ENCODE measurements at places on chromosomes 6 and 20.

DNA sequence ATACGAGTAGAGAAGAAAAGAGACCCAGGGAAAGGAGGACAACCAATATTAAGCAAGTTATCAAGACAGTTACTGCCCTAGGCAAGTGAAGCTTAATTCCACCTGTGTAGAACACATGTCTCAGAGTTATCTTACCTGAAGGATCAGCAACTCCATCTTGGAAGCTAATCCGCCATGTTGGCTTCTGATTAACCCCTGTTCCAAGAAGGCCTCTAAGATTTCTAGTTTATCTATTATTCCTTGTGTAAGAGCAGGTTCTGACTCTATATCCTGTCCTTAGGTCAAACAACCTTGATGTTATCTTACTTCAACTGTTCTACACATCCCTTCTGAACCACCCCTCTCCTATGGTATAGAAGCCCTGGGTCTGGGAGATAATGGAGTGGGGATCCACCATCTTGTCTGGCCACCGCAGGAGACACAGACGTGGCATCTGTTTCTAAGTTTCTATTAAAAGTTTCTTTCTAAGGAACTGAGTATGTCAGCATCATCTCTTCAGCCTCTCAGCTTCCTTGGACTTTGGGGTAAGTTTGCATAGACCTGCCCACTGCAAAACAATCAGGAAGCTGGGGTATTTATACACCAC, 27.7 kb upstream of the PTPN1 start:
- no peak for DNase-seq

DNA sequence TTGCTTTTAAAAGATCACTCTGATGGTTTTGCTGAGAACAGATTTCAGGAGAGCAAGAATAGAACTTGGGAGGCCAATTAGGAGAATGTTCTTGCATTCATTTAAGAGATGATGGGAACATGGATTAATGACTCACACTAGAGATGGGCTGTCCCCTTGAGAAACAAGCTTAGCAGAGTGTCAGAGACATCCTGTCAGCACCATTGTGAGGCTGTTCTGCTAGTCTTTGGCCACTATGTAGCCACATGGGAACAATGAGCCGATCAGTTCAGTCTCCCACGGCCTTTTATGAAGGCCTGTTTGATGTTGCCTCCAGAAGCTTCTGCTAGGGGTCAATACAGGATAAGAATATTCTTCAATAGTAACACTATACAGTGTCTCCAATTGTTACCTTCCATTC, 113.0 kb upstream of the EYA4 start:
- no peak for DNase-seq

GRCh38 chr6:79814940-79815339, 132.4 kb downstream of the ELOVL4 start:
- no peak for DNase-seq

GRCh38 chr6:2729921-2730320, 20.8 kb downstream of the MYLK4 start:
- no peak for DNase-seq

DNA sequence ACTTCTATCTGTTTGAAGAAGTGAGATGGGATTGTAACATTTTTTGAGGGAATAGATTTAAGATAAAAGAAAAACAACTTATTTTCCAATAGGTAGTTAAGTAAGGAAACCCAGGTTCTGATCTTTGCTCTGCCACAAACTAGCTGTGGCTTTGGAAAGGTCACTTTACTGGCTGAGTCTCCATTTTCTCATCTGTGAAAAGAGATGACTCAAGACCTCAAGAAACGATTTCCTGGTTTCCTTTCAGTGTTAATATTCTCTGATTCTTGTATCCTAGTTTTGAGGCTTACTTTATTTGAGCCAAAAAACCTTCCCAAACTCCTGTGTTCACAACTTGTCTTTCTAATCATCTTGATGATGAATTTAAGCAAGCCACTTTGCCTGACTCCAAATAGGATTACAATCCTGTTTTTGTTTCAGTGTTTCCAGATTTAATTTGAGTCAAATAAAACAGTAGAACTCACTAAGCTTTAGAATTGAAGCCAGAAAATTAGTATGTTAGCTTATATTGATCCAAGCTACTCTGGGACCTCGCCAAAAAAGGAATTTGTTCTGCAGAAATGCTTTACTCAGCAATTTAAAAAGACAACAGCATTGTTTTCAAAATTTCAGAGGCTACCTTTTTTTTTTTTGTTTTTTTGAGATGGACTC, 51.1 kb downstream of the ENPP1 start:
- DNase-seq = no peak

GRCh38 chr6:106880952-106881351, 93.6 kb downstream of the CD24 start:
- no peak for DNase-seq

- DNase-seq = no peak
Measured at GRCh38 chr6:144449218-144449617, 164.1 kb downstream of the UTRN start.

DNA sequence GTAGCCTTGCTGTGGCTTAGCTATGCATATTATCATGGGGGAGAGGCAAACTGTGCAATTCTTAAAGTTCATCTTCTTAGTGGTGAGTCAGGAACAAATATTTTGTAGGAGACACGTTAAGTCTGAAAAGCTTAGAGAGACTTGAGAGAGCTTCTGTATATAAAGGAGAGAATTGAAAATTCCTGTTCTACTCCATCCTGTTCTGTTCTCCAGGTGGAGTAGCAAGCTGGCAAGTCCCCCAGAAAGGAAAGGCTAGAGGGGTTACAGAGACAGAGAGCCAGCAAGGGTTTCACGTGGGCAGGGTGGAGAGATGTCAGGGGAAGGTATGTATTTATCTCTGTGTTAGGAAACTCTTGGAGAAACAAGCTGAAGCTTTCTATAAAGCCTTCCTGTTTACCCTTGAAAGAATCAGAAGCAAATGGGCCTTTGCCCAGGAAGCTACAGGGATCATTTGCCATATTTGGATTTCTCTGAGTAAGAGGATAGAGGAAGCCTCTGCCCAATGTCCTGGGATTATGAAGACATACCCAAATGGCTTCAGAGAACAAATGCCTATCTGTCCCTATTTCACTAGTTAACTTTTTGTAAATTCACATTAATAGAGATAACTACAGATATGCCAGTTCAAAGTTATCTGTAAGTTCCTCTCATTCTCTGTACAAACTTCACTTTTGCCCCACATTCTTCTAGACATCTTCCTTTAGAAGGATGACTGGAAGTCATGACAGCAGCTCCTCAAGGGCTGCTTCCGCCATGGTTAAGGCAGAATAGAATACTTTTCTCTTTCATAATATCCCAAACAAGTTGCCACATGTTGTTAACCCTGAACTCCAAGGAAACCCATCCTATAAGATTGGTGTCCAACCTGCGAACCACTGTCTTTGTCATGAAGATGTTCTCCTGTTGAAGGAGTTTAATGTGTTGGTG, 126.7 kb upstream of the NEDD9 start:
- no peak for DNase-seq

GRCh38 chr20:6401893-6402557, 279.2 kb upstream of the FERMT1 start:
- DNase-seq = no peak

GRCh38 chr6:40569162-40569910, 17.8 kb downstream of the LRFN2 start:
- no peak for DNase-seq

DNA sequence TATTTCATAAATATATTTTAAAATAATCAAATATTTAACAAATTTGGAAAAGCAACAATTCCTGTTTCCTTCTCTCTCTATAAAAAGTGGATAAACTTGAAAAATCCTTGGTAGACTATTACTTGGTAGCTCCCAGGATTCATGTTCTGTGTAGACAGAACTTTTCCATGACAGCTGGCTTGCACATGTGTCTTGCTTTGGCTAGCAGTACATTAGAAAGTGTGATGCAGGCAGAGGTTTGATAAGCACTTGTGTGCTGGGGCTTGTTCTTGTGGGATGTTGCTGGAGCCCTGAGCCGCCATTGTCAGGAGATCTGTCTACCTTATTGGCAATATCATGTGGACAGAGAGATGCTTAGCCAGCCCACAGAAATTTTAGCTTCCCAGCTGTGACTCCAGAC, 327.2 kb downstream of the CDKAL1 start:
- no peak for DNase-seq

Data from AG04450 (cell line).